ENCODE measurements at places on chromosomes 2 and 18.

DNA sequence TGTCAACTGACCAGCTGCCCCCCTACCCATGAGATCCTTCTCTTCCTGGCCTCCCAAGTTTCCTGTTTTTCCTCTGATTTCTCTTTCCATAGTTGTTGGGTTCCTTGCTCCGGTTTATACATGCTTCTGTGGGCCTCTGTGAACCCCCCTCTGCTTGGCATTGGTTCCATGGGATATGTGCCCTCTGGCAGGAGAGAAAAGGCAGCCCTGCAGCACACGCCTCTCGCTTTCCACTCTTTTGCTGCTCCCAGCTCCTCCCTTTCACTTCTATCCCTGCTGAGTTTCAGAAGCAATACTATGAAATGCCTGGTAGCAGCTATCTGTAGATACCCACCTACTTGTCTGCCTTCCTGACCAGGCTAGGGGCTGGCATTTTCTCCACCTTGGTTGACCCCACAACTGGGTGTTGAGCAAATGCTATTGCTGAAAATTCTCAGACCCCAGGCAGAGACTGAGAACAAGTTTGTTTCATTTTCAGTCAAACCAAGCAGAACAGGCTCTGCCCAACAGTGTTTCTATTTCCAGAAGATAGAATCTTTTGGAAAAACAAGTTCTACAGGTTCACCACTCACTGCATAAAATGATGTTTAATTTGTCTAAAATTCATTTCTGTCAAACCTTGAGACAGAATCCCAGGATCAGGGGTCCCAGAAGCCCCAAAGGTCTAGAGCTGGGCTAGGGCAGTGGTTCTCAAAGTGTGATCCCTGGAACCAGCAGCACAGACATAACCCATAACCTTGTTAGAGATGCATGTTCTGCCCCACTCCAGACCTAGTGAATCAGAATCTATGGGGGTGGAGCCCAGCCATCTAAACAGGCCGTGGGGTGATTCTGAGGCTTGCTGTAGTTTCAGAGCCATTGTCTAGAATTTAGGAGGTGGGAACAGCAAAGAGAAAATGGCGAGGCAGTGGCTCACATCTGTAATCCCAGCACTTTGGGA, 13.4 kb downstream of the CAPG start:
- no peak for DNase-seq

GRCh38 chr2:217947383-217948350, 55.1 kb downstream of the TNS1 start:
- no peak for DNase-seq

- no peak for DNase-seq
Measured at GRCh38 chr2:216335252-216335651, 37.0 kb downstream of the MARCHF4 start.

GRCh38 chr2:235518322-235519090, 24.7 kb downstream of the AGAP1 start:
- no peak for DNase-seq

DNA sequence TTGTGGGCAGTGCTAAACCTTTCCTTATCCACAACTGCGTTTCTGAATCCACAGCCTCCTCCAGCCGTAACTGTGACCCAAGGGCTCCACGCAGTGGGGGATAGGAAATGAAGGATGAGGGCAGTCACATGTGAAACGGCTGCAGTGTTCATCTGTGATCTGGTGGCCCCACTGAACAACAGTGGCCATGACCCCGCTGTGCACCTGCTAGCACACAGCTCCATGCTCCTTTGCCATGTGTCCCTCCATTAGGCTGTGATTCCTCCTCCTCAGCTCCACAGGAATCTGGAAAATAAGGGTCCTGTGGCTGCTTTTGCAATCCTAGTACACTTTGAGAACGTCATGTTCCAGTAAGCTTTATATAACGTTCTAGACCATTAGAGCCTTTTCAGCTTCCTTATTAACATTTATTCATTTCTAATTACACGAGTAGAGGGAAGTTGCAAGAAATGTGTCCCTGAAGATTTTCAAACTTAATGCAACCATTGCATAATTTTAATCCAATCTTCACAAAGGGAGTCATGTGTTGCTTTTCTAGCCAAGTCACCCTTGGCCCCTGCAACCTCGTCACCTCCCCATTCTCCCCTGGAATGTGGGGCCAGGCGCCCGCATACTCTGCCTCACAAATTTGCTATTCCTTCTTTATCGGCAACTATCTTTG, 7.1 kb upstream of the NAPG start:
- DNase-seq = no peak

- DNase-seq = no peak
Measured at GRCh38 chr2:172088245-172089004, 3.1 kb downstream of the DLX1 start.

DNA sequence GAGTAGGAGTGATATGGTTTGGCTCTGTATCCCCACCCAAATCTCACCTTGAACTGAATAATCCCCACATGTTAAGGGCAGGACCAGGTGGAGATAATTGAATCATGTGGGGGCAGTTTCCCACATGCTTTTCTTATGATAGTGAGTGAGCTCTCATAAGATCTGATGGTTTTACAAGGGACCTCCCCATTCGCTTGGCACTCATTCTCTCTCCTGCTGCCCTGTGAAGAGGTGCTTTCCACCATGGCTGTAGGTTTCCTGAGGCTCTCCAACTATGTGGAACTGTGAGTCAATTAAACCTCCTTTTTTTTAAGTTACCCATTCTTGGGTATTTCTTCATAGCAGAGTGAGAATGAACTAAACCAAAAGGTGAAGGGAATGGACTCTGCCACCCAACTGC, 207.5 kb downstream of the LOXHD1 start:
- no peak for DNase-seq

DNA sequence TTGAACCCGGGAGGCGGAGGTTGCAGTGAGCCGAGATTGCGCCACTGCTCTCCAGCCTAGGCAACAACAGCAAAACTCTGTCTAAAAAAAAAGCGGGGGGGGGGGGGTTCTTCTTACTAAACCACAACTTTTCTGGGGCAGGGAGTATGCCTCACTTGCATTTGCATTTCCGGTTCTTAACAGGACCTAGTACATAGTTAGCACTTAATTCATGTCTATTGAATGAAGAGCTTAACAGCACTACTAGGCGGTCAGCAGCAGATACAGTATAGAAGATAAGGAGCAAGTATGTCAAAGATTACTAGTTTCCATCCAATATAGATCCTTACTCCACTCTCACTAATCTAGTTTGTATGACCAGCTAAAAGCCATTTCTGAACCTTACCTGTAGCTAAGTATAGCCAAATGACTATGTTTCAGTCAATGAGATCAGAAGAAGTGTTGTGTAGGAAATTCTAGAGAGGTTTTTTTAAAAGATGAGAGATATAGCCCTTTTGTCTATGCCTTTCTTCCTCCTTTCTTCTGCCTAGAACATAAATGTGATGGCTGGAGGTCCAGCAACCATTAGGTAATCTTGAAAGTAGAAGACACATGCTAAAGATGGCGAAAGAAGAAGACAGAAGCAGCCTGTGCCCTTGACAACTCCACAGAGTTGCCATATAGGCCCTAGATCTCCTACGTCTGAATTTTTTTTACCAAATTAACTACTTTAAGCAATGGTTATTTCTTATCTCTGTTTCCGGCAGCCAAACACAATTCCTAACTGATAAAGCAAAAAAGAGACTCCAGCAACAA, 11.3 kb downstream of the HYCC2 start:
- no peak for DNase-seq

DNA sequence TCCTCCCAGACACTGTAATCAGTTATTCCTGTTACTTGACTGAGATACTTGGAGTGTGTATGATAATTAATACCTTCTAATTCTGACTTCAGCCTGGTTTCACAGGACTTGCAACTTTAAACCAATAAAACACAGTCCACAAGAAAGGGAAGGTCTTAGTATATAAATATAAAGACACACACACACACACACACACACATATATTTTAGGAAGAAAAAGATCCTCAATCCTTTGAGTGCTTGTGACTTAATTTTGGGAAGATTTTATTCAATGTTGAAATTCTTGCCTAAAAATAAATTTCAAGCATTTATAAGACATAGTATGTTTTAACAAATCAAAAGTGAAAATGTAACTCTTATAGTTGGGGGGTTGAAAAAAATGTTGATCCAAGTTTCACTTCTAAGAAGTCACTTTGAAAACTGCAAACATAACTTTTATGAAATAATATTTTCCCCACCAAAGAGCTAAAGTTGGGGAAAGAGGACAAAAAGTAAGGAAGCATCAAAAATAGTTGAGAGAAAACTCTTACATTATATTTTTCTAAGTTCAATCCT, 824 bp upstream of the VPS54 start:
- DNase-seq = no peak

- DNase-seq = no peak
Measured at GRCh38 chr2:175684466-175684865, 317.6 kb downstream of the LNPK start.

DNA sequence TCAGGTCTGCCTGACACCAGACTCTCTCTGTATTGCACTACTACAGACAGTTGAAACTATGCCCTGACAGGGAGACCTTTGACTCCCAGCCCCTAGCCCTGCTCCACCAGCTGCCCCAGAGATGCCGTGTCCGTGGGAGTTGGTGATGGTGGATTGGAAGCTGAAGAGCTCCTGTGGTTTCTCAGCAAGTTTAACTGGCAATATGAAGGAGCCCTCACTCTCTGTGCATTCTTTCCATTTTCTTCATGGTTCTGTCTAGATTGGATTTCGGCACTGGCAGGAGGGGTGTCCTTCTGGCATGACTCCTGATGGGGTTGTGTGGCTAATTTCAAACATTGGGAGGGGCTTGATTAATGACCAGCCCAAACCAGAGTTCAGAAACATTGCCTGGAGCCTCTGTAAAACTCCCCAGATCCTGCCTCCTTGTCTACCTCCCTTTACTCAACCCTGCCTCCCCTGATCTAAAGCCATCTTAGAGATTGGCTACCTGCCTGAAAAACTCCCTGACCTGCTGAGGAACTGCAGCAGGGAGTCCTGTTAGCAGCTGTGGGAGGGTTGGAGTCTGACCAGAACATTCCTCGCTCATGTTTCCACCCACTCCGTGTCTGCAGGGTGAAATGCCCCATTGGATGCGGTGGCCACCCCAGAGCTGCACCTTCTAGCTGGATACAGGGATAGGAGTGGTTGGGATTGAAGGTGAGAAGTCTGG, 206.9 kb upstream of the SPRED2 start:
- DNase-seq = no peak

DNA sequence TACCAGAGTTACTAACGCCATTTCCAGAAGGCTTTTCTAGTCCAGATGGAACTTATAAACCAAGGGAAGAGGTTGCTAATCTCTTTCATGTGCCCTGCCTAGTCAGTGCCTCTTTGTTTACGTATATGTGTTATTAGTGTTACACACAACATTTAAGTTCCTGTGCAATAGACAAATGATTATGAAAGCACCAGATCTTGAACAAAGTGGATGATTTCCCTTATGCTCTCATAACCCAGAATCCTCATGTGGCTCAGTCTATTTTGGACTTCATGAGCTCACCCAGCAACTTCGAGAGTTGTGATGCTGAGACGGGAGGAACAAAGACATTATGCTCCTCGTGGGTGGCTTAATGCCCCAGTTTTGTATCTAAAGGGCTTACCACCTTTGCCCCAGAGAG, 214.4 kb upstream of the SP5 start:
- no peak for DNase-seq

- DNase-seq = no peak
Measured at GRCh38 chr2:95265182-95265581, 9.1 kb upstream of the PROM2 start.

DNA sequence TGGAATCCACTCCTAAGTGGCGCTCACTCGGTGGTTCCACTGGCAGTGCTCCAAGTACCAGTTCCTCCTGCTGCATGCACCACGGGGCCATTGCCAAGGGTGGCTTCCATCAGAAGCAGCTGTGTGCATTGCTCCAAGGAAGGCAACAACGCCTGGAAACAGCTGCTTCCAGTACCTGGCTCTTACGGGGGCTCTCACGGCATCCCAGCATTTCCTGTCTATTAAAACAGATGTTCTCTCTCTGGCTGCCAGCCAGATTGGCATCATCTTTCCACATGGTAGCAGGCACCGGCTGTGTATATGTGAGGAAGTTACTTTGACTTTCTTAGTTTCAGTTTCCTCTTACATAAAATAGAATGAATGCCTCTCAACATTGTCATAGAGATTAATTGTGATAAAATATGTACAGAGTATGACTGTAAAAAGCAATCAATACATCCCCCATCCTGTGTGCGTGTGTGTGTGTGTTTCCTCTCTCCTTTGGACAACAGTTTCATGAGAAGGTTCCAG, 84.9 kb downstream of the CMPK2 start:
- DNase-seq = no peak

DNA sequence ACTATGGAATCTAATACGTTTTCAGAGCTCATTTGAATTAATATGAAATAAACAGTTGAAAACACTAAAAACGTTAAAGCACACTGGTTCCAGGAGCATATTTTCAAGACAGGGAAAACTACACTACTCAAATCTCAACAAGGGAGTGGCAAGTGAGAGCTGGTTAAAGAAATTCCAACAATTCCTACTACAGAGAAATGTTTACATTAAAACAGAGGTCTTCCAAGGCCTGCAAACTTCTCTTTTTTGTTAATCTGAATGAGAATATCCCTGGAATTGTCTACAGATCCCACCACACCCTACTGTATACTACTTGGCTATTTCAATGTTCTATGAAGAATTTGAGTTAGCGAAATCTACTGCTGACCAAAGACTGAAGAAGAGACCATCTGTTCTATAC, 231.5 kb downstream of the ZEB2 start:
- no peak for DNase-seq
